ENCODE measurements at places on chromosomes 5 and 9. TPM values are rescaled to one million over a fixed set of nuclear protein-coding genes. Genes with fewer than 3 reads are reported as not detected.

The FOXD4L4 gene
- 0.18 TPM for polyA plus RNA-seq

The CACNA1B gene
- polyA plus RNA-seq, result 0.34 TPM

The CARTPT gene
- not detected for polyA plus RNA-seq

The ADGRD2 gene
- polyA plus RNA-seq, result not detected

The FOXD4L5 gene
- 0.98 TPM for polyA plus RNA-seq

The RASGEF1C gene
- polyA plus RNA-seq, result 4.7 TPM

The MCTP1 gene
- 7.4 TPM for polyA plus RNA-seq

The F2RL2 gene
- polyA plus RNA-seq, result 3.2 TPM

GRCh38 chr5:105978011-105978410 is 1692.7 kb downstream of the EFNA5 start:
- no peak overlapping the region for H3K4me3 ChIP-seq
- DNase-seq, result no peak
- no peaks in the 10 kb centered on the region for H3K36me3 ChIP-seq
- no peaks in the 10 kb centered on the region for H3K4me1 ChIP-seq
- no peak overlapping the region for H3K27ac ChIP-seq
- H3K27me3 ChIP-seq, result no peaks in the 10 kb centered on the region

- no peaks in the 10 kb centered on the region for H3K4me1 ChIP-seq
- no peak overlapping the region for H3K27ac ChIP-seq
- H3K27me3 ChIP-seq, result no peaks in the 10 kb centered on the region
These were observed 517.2 kb downstream of the CAAP1 start for GRCh38 chr9:26375448-26375847.

DNA sequence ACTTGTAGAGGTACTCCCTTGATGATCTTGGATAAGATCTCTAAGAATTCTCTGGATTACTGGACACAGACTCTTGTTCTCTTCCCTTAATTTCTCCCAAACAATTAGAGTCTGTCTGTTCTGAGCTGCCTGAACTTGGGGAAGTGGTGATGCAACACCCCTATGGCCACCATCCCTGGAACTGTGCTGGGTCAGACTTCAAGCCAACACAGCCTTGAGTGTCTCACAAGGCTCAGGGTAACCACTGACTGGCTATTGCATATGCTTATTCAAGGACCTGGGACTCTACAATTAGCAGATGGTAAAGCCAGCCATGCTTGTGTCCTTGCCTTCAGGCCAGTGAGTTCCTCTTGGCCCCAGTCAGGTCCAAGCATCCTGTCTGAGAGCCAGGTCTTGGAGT is 504.5 kb downstream of the MAN2A1 start:
- no peaks in the 10 kb centered on the region for H3K4me1 ChIP-seq
- H3K27ac ChIP-seq, result no peak overlapping the region
- H3K36me3 ChIP-seq, result no peaks in the 10 kb centered on the region

DNA sequence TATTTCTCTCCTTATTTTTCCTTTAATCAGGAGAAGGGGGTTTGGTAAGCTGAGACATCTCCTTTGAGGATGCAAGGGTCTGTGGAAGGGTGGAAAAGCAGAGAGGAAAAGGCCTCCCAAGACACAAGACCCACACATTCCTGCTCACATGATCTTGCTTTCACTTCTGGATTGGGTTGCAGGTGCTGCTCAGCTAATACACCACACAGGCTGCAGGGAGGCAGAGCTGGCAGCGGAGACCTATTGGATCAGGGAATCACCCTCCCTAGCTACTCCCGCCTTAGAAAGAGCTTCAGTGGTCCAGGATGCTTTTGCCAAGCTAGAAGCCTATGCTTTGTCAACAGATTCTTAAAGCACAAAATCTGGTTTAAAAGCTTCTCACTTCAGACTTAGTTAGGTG is 87.6 kb upstream of the IL33 start:
- no peaks in the 10 kb centered on the region for H3K4me1 ChIP-seq
- H3K4me3 ChIP-seq, result no peak overlapping the region
- no peaks in the 10 kb centered on the region for H3K36me3 ChIP-seq
- no peaks in the 10 kb centered on the region for H3K27me3 ChIP-seq

DNA sequence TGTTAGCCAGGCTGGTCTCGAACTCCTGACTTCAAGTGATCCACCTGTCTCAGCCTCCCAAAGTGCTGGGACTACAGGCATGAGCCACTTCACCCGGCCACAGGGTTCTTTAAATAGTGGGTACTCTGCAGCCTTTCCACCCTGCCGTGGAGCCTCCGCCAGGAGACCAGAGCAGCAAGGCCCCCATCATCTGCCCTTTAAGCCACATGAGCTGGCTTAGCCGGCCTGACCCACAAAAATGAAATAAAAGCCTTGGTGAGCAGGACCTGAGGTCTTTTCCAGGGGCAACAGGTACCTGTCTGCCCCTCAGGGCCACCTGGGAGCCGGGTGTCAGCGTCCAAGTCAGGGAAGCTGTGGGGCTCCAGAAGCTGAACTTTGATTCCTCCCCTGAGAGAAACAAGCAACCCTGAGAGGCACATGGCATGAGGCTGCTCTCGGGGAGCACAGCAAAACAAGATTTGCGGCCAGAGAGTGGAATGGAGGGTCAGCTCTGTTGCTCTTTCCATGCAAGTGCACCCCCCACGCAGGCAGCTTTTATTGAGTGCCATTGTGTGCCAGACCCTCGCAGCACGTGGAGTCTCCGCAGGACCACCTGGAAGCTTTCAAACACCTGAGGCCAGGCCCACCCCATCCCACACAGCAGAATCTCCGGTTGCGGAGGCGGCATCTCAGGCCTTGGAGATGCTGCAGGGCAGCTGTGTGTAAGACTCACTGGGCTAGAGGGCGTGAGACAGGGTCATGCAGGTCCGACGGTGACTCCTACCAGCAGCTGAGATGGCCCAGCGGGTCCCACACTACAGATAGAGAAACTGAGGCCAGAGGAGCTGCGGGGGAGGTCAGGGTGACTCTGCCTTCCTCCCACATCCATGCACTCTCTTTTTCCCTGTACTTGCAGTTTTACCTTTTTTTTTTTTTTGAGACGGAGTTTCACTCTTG is 4.8 kb upstream of the WNK2 start:
- no peak overlapping the region for H3K4me3 ChIP-seq
- H3K27me3 ChIP-seq, result peaks cover 37% of the 10 kb centered on the region
- no peaks in the 10 kb centered on the region for H3K36me3 ChIP-seq
- no peak overlapping the region for H3K27ac ChIP-seq
- peaks cover 13% of the 10 kb centered on the region for H3K4me1 ChIP-seq
- DNase-seq, result no peak

GRCh38 chr9:13382595-13382994 is 103.1 kb upstream of the MPDZ start:
- no peak overlapping the region for H3K4me3 ChIP-seq
- H3K27ac ChIP-seq, result no peak overlapping the region
- H3K4me1 ChIP-seq, result peaks cover 10% of the 10 kb centered on the region
- no peaks in the 10 kb centered on the region for H3K36me3 ChIP-seq
- H3K27me3 ChIP-seq, result no peaks in the 10 kb centered on the region

- peaks cover 8% of the 10 kb centered on the region for H3K36me3 ChIP-seq
- peaks cover 14% of the 10 kb centered on the region for H3K4me1 ChIP-seq
- DNase-seq, result peak; percentile 89
- H3K4me3 ChIP-seq, result peak overlapping the region; percentile 73
These were observed 457 bp upstream of the IDNK start for GRCh38 chr9:83622433-83622938.

- H3K27ac ChIP-seq, result peak within 1 kb of the TSS; percentile 98
- peak within 1 kb of the TSS; percentile 93 for H3K4me3 ChIP-seq
- H3K36me3 ChIP-seq, result peaks cover 7% of the 10 kb centered on the region
- H3K27me3 ChIP-seq, result no peaks in the 10 kb centered on the region
- peak; percentile 95 for DNase-seq
- H3K4me1 ChIP-seq, result peaks cover 13% of the 10 kb centered on the region
These were observed at the start of gene TXNDC15 for GRCh38 chr5:134873987-134874830. TXNDC15 (plus strand) TSS chr5:134874371; CDS start chr5:134874428, 57 bp downstream.

- no peaks in the 10 kb centered on the region for H3K36me3 ChIP-seq
- H3K4me3 ChIP-seq, result no peak overlapping the region
- H3K4me1 ChIP-seq, result no peaks in the 10 kb centered on the region
- peaks cover 2% of the 10 kb centered on the region for H3K27me3 ChIP-seq
- DNase-seq, result no peak
- no peak overlapping the region for H3K27ac ChIP-seq
These were observed 155.6 kb upstream of the ZNF618 start for GRCh38 chr9:113720495-113720894.

- no peaks in the 10 kb centered on the region for H3K4me1 ChIP-seq
- DNase-seq, result no peak
- no peaks in the 10 kb centered on the region for H3K27me3 ChIP-seq
These were observed 59.8 kb downstream of the BAAT start for GRCh38 chr9:101325053-101325452.

DNA sequence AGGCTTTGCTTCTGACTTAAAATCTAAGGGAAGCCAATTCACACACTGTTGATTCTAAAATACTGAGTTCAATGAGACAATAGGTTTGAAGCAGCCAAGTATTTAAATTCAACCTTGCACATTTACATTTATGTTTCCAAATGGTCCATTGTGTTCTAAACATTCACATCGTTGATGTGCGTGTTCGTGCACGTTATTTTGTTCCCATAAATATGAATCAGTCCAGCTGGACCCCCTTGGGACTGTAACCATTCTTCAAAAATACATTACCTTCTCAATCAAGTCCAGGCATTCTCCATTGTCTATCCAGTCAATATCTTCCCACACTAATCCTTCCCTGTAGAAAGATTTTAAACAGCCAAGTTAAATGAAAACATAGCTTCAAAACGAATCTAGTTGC is 146.4 kb upstream of the RETREG1 start:
- DNase-seq, result peak; percentile 29
- H3K27ac ChIP-seq, result no peak overlapping the region
- H3K36me3 ChIP-seq, result peaks cover 41% of the 10 kb centered on the region
- no peaks in the 10 kb centered on the region for H3K4me1 ChIP-seq
- no peaks in the 10 kb centered on the region for H3K27me3 ChIP-seq

GRCh38 chr9:33178972-33179697 is 12.0 kb upstream of the B4GALT1 start:
- no peaks in the 10 kb centered on the region for H3K4me1 ChIP-seq
- no peak overlapping the region for H3K27ac ChIP-seq
- no peaks in the 10 kb centered on the region for H3K27me3 ChIP-seq
- no peak for DNase-seq

DNA sequence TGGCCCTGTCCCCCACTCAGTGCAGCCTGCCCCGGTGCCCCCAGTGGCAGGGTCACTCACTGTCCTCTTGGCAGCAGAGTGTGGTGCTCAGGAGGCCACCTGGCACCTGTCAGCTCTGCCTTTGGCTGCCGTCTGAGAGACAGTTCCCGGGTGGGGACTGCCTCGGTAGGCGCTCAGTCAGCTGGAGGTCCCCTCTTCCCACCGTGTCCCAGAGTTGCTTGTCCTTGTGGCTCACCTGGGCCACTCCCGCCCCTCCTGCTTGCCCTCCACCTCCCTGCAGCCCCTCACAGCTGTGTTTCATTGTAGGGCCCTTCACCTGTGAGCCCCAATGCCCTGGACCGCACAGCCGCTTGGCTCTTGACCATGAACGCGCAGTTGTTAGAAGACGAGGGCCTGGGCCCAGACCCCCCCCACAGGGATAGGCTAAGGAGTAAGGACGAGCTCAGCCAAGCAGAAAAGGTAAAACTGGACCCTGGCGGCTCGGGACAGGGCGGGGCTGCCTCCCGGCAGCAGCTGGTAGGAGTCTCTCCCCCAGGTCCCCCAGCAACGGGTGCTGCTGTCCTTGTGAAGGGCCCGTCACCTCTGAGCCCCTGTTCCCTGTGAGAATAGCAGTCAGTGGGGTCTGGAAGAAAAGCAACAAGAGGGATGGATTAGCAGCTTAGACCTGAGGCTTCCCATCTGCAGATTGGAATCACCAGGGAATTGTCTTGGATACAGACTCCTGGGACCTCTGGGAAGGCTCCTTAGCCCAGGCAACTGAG is 122.7 kb downstream of the DAB2IP start:
- peaks cover 86% of the 10 kb centered on the region for H3K36me3 ChIP-seq
- no peak overlapping the region for H3K4me3 ChIP-seq
- no peak for DNase-seq
- peak overlapping the region; percentile 55 for H3K27ac ChIP-seq
- peaks cover 49% of the 10 kb centered on the region for H3K4me1 ChIP-seq
- H3K27me3 ChIP-seq, result no peaks in the 10 kb centered on the region

DNA sequence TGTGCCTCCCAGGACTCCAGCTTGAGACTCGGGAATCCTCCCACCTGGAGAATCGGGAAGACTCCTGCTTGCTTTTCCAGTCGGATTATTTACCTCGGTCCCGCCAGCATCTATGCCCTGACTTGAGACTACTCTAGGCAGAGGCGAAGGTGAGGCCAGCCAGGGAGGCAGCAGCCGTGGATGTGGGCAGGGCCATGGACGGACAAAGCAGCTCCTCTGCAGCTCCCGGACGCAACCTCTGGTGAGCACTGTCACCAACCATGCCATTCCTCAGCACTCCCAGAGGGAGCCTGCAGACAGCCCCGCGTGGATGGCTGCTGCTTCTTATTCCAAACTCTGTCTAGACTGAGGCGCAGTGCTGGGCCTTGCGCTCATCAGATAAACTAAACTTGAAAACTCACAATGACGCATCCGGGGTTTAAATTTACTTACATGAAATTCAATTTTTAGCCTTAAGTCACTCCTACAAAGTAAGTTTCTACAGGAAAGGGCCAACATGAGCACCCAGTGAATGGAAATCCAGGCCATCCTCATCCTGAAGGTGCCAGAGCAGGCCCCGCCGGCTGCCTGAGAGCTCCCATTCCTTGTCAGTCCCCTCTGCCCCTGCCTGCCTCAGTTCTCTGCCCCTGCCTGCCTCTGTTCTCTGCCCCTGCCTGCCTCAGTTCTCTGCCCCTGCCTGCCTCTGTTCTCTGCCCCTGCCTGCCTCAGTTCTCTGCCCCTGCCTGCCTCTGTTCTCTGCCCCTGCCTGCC is 17.8 kb downstream of the MED10 start:
- no peak for DNase-seq
- no peak overlapping the region for H3K4me3 ChIP-seq
- H3K36me3 ChIP-seq, result no peaks in the 10 kb centered on the region
- H3K4me1 ChIP-seq, result no peaks in the 10 kb centered on the region
- no peaks in the 10 kb centered on the region for H3K27me3 ChIP-seq
